Mesothelial cell of epicardium (in vitro differentiated cells): ENCODE measurements at places on chromosomes 5 and 9. TPM values are rescaled to one million over a fixed set of nuclear protein-coding genes. Genes with fewer than 3 reads are reported as not detected.

The HAPLN1 gene
- total RNA-seq = 1.4 to 2.8 TPM (median 1.9 TPM) in 3 replicates

The TRPM3 gene
- total RNA-seq = 1.1 to 1.6 TPM (median 1.1 TPM) in 3 replicates

The C9orf43 gene
- 0.64 to 0.95 TPM (median 0.72 TPM) in 3 replicates for total RNA-seq

The RNF183 gene
- 0.16 to 0.53 TPM (median 0.29 TPM) in 3 replicates for total RNA-seq
